Activated CD8-positive, alpha-beta memory T cell treated with anti-CD3 and anti-CD28 coated beads for 4 hours (primary cell): ENCODE measurements at places on chromosomes 11 and 22.

DNA sequence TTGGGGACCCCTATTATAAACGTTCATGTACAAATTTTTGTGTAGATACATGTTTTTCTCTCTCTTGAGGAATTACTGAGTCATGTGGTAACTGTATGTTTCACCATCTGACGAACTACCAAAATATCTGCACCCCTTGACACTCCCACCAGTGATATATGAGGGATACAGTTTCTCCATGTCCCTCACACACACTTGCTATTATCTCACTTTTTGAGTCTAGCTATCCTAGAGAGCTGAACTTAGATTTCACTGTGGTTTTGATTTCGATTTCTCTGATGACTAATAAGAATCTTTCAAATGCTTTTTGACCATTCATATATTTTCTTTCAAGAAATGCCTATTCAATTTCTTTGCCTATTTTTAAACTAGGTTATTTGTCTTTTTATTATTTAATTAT is 200.2 kb downstream of the PGR start:
- DNase-seq, result no peak

DNA sequence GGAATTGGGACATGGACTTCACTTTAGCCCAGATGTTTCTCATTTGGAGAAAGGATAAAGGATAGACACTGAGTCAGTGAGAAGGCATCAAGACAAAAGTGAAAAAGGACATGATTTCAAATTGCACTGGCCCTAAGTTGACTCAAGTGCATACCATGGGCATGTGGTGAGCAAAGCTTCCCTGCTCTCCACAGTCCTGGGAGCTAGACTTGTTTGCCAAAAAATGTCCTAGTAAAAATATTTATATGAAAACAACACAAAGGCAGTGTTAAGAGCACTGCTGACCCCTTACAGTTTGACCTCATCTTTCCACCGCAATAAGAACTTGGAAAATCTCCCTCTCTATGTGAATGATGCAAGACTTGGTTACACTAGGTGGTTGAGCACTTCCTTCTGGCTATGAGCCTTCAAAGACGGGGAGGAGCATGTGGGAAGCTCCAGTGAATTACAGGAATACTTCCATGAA is 46.5 kb upstream of the FIBIN start:
- no peak for DNase-seq

GRCh38 chr11:115241899-115242298 is 262.3 kb downstream of the CADM1 start:
- DNase-seq, result no peak

DNA sequence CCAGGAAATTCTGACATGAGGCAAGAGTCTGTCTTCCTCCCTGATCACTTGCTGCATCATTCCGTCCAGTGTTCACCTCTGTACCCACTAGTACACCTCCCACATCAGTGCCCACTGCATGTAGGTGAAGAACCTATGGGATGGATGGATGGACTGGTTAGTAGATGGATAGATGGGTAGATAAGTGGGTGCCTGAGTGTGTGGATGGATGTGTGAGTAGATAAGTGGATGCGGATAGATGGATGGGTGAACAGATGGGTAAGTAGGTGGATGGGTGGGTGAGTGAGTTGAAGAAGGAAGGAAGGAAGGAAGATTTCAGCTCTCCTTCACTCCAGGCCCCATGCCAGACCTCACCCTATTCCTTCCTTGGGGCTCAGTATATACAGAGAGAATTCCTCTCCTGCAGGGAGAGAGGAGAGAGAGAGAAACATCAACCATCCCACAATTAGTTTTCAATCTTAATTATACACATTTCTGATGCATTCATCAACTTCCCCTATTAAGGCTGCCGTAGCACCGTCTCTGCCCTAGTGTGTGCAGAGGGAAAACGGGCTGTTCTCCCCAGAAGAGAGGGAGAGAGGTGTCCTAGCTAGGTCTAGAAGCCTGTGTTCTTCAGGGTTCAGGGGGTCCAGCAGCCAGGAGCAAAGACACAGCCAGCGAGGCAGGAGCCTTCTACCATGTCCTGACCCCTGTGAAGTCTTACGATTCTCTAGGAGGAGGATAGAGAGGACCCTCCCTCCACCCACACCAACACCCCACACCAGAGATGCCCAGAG is 125.3 kb downstream of the BUD13 start:
- no peak for DNase-seq

DNA sequence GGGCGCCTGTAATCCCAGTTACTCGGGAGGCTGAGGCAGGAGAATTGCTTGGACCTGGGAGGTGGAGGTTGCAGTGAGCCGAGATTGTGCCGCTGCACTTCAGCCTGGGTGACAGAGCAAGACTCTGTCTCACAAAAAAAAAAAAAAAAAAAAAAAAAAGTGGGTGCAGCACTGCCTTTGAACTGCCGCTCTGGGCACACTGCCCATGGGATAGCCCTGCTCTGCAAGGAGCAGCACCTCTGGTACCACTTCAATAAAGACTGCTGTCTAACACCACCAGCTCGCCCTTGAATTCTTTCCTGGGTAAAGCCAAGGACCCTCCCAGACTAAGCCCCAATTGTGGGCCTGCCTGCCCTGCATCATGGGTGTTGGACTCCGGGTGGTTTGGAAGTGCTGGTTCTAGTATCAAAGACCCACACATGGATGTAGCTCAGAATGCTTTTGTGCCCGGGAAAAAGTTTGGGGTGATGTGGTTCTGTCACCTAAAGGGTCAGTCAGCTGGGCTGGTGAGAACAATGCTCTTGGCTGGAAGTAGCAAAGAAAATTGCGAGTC is 444.3 kb downstream of the TBC1D22A start:
- no peak for DNase-seq

DNA sequence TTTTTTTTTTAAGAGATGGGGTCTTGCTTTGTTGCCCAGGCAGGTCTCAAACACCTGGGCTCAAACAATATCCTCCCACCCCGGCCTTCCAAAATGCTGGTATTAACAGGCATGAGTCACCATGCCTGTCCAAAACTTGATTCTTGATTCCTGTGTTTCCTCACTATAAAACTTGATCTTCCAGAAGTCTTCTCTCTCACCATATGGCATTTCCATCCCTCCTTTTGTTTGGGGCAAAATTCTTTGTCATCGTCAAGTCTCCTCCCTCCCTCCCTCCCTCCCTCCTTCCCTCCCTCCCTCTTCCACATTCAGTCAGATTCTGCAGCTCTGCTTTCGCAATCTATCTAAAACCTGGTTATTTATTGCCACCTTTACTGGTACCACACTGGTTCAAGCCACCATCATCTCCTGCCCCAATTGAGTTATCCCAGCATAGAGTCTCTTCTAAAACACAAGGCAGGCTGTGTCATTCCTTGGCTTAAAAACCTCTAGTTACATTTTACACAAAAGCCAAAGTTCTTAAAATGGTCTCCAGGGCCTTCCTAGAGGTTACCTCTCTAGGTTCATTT is 65.0 kb upstream of the HORMAD2 start:
- DNase-seq, result no peak

- no peak for DNase-seq
Observed at GRCh38 chr22:41094041-41094593, 1.7 kb downstream of the EP300 start.

- DNase-seq, result no peak
Observed at GRCh38 chr22:49785841-49786471, 41.7 kb downstream of the BRD1 start.

GRCh38 chr11:26027887-26028286 is 304.0 kb upstream of the ANO3 start:
- DNase-seq, result no peak

DNA sequence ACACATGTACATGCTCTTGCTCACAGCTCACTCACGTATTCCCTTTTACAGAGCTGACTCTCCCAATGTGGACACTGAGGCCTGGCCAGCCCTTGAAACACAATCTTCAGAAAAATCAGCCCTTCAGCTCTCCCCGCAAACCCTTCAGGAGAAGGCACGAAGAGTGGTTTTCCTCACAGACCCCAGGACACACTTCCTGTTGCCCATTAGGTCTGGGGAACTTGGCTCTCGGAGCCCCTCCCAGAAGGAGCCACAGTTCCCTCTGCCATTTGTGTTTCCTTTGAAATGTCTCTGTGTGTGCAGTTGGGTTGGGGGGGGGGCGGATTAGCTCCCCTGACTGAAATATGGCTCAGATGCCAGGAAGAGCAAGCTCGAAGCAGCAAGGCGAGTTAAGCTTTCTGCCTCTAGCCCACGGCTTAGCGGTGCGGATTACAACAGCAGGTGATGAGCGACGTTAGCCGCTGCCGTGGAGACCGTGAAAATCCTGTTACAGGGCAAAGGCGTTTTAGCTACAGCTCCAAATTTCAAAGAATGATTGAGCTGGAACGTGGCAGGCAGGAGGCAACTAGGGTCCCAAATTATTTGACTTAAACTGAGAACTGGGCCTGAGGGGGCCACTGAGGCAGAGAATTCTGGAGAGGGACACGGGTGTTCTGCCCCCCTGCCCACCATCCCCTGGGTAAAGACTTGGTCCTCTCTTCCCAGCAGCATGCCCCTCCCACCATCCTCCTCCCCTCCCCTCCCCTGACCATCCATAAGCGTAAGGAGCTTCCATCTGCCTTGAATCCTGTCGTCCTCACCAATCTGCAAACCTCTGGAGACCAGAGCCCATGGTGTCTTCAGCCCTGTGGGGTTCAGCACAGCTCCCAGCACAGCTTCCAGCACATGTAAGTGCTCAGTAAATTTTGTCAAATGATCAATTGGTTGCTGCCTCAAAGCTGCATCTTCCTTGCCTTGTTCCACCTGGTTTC is 598.6 kb downstream of the BUD13 start:
- DNase-seq, result no peak

- no peak for DNase-seq
Observed at GRCh38 chr11:69915501-69916250, 96.5 kb upstream of the FGF3 start.

GRCh38 chr11:57406337-57406904 is 16.0 kb upstream of the PRG2 start:
- no peak for DNase-seq

DNA sequence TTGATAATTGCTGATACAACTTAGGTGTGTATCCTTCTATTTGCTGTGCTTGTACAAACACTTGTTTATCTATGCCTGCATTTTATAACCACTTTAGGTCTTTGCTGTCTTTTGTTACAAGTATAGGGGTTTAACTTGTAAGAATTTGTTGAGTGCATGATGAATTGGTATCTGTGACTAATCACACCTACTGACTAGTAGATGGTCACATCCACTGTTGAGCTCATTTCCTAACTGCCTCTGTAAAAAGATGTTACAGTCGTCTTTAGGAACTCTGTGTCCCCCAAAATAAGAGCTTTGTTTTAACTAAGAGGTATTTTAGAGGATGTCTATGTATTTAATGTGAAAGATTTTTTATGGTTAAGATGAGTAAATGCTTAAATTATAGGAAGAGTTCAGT is 60.5 kb downstream of the HIPK3 start:
- DNase-seq, result no peak

- DNase-seq, result no peak
Observed at GRCh38 chr22:17245341-17245740, 26.1 kb upstream of the ADA2 start.

- DNase-seq, result no peak
Observed at GRCh38 chr11:120527111-120527761, 15.7 kb downstream of the GRIK4 start.

- DNase-seq, result no peak
Observed at GRCh38 chr11:128146926-128147605, 440.3 kb downstream of the ETS1 start.

GRCh38 chr11:96342014-96342960 is 708 bp downstream of the MAML2 start:
- DNase-seq, result no peak

- no peak for DNase-seq
Observed at GRCh38 chr22:20781272-20781990, 7.5 kb downstream of the SERPIND1 start.

DNA sequence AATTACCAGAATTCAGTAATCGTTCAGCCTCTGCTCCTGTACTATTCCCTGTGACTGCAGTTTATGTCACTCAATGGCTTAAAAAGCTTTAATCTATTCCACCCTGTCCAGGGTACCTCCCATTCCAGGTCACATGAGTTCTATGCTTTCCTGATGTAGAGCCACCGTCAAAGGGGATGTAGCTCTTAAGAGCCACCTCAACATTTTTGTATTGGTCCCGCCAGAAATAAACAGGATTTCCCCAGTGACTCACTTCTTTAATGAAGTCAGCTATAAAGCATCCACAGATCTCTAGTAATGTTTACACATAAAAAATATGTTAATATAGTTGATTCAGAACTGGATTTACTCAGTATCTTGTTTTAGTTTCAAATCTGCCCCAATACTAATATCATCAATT is 1.3 kb upstream of the OR8D1 start:
- no peak for DNase-seq
